ENCODE measurements at places on chromosomes 2 and 18.
A peak's percentile ranks its signal among the peaks of the same experiment; 100 is the strongest.

- DNase-seq, result no peak
These were observed 10.3 kb downstream of the DNER start for GRCh38 chr2:229703909-229704630.

DNA sequence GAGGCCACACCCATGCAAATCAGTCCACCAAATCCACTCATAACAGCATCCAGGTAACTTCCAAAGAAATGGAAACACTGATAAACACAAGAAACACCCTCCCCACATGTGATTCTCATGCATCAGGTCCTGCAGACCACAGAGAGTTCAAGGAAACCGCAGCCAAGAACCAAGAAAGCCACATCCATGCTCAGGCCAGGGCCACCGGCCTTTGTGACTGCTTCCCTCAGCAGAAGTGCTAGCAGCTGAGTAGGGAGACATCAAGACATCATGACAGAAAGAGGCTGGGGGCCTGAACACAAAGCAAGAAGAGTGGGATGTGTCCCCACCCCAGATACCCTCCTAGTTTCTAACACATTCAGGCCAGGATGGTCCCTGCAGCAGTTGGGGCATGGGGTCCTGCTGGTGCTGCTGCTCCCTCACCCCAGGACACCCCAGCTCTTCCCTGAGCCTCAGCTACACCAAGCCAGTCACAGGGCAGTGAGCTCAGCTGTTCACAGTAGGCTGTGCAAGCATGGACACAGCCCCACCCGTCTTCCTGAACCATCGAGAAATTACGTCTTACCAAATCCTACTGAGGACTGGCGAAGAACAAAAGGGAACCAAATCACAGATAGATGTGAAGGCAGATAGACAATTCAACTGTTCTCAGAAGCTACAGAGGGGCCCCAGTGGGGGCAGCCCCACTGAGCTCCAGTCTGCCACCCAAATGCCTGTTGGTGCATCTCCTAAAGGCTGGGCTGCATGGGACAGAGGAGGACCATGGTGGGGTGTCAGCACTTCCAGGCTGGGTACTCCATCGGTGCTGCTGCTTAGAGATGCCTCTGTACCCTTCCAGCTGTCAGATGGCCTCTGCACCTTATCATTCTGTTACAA lies 60.9 kb downstream of the HDAC4 start:
- no peak for DNase-seq

GRCh38 chr2:75428060-75428459 lies 132.7 kb downstream of the EVA1A start:
- DNase-seq, result no peak

GRCh38 chr2:34159901-34160300 lies 560.8 kb upstream of the FAM98A start:
- DNase-seq, result no peak

DNA sequence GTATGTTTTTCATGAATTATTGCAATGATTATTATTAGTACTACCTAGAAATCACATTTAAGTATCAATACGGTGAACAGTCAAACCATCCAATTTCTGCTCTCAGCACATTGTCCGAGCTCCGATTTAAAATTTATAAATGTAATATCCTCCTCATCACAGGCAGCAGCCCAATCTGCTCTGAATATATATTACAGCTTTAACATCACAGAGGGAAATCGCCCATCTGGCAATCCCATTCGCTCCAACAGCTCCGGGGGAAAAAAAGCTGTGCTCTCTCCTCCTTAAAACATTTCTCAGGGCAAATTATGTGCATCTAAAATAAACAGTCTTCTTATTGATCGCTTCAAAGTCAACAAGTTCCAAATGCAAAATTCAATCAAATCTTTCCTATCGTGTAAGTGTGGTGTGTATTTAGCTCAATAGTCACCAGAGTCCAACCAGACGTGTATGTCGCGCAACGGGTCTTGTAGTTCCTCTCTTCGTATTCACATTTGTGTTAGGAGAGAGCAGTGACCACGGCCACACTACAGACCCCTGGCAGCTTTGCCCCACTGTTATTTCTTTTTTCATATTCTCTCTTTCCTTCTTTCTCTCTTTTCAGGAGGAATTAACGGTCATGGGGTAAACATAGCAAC lies 2.4 kb downstream of the FIGN start:
- DNase-seq, result peak; percentile 67
